ENCODE measurements at places on chromosomes 1 and 21.

DNA sequence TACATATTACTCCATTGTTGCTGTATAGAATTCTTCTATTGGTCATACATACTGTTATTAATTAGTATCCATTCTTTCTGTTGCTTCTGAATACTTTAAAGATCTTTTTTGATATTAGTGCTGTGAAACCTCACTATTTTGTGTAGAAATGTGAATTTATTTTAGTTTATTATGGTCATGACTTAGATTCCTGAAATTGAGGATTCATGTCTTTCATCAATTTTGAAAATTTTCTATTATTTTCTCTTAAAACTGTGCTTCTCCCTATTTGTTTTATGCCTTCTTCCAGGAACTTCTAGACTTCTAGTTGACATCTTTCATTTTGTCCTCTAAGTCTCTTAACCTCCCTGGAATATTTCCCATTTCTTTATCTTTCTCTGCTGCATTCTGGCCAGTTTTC lies 113.1 kb downstream of the NTPCR start:
- no peak for DNase-seq

GRCh38 chr1:167469280-167469965 lies 48.9 kb downstream of the CD247 start:
- no peak for DNase-seq

DNA sequence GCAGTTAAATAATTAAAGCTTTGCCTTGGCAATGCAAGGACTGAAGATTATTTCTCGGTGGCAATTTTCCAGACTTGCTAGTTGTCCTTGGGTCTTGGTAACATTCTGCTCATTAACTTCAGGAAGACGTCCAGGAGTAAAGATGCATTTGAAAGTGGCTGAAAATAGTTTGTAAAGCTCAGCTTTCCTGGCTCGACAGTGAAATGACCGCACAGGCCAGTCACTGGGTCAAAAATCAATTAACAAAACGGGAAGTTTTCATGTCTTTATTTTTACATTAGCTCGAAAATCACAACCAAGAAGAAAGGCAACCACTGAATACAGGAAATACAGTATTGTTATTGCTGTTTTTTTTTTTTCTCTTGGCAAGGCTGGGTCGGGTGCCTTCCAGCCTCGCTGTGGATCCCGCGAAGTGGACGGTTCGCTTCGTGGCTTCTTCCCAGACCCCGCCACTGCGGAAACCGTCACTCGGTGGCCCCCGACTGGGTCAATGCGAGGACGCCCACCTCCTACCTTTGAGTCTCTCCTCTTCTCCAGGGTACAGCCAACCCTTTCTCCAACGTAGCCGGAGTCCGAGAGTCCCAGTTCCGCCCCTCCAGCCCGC lies 479 bp upstream of the SNX7 start:
- DNase-seq, result no peak

DNA sequence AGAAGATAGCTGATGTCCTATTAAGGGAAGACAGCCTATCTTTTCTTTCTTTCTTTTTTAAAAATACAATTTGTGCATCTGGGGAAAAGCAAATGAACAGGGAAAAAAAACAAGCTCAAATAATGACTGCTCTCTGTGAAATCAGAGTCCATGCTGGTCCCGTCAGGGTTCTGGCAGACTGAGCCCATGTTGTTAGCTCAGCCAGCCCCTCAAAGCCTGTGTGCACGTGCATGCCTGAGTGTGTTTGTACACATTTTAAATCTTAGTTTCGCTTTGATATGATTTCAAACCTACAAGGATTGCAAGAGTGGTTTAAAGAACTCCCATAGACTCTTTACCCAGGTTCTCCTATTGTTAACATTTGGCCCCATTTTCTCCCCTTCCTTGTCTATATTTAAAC lies 231.8 kb upstream of the GREM2 start:
- no peak for DNase-seq

GRCh38 chr1:25765923-25766589 lies 33.9 kb upstream of the SELENON start:
- DNase-seq, result no peak

GRCh38 chr1:37656881-37657280 lies 22.2 kb upstream of the RSPO1 start:
- DNase-seq, result no peak

DNA sequence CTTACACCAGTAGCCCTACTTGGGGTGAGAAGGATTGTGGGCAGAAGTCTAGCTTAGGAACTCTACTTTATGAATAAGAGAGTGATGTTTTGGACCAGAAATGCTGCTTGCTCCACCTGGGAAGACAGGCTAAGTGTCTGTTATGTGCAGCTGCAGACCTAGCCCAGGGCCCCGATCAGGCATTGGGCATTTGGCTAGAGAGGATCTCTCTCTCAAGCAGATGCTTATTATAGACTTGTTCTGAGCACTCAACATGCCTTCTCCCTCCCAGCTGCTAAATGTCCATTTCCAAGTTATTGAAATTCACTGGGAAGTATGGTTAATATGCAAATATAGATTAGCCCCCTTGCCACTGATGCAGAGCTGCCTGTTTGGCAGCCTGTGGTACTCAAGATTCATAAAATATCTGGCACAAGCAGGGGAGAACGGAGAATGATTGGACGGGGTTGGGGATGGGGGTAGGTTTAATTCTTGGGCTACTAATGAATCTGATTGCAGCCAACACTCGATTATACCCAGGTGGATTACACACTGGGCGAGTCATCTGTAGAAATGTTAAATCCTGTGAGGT lies 115.9 kb downstream of the KCND3 start:
- no peak for DNase-seq

GRCh38 chr1:95017775-95018174 lies 55.0 kb downstream of the ALG14 start:
- DNase-seq, result no peak

- DNase-seq, result no peak
Observed at GRCh38 chr1:240134596-240134995, 42.9 kb downstream of the FMN2 start.

DNA sequence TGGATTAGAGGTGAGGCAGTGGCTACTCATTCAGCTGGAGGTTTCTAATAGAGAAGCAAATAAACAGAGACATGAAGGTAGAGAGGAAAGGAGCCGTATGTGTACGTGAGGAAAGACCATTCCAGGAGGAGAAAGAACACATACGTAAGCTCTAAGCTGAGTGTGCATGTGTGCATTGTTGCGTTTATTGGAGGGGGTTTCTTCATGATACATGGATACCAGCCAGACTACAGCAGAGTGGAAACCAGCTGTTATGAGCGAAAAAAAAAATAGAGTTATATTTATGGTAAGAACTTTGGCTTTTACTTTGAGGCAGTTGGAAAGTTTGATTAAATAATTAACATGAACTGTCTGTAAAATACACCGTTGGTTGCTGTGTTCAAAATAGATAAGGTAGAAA lies 173.4 kb upstream of the RGS18 start:
- no peak for DNase-seq

GRCh38 chr1:162740755-162741154 lies 49.7 kb upstream of the HSD17B7 start:
- DNase-seq, result no peak

DNA sequence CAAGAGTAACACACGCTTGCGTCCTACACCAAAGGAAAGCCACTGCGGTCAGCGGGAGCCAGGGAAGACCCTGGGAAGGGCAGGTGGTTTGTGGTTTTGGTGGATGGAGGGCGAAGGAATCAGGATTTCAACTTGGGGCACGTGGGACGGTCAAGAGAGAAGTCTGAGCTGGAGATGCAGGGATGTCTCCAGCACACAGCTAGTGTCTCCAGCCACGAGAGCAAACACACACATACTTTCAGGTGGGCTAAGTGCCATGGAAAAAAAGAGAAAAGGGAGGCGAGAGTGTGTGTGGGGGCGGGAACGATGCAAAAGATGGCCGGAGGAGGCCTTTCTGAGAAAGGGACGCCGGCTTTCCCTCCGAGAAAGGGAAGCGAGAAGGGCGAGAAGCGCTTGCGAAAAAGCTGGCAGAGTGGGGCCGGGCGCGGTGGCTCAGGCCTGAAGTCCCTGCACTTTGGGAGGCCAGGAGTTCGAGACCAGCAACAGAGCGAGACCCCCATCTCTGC lies 1.4 kb upstream of the SRRM1 start:
- DNase-seq, result peak; percentile 28

GRCh38 chr1:16967962-16968361 lies 12.5 kb downstream of the MFAP2 start:
- DNase-seq, result no peak

- DNase-seq, result peak; percentile 37
Observed at GRCh38 chr1:76868154-76868882, 1.0 kb downstream of the ST6GALNAC5 start.

DNA sequence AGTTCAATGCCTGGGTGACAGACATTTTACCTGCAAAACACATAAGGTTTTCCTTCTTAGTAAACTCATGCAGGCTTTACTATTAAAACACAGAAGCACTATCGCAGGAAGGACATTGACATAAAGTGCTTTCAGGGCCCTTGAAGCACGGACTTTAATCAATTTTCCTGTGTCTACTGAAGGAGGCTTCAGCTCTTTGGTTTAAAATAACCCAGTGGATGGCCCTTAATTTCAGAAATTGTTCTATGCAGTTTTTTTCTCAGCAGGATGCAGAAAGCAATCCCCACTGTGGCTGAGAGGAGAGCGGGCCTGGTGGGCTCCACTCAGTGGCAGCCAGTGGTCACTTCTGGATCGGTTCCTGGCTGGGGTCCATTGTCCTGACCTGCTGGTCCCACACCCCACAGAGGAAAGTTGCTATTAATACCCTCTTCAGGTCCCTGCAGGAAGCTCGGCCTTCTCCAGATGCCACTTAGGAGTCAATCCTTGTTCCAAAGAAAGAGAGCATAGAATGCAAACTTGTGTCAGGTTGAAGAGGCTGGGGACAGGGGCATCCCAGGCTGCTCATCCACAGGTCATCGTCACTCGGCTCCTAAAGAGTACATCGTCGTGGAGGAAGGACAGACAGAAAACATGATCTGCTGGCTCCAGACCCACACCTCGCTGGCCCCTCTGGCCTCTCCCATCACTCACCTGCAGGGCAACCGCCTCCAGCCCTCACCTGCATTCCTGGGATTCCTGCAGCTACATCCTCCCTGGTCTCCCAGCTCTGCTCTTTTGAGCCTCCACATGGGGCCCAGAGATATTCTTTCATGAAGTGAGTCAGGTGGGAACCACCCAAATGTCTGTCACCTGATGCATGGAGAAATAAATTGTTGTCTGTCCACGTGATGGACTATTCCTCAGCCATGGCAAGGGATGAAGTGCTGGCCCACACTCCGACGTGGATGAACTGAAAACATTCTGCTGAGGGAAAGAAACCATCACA lies 153.1 kb downstream of the PSMG1 start:
- DNase-seq, result no peak

DNA sequence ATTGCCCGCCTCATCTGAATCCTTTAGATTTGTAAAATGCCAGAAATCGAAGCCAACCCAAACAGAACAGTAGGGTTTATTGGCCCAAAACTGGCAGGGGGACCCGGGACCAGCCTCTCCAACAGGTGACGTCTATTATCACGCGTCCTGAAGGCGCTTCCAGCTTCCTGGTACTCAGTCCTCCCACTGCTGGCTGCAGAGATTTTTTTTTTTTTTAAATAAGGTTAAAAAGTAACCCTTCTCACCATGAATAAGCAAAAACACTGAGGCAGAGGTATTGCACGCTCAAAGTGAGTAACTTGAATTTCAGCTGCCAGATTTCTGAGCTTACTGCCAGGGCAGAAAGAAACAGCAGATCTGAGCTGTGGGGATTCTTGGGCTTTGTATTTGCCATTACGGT lies 54.4 kb upstream of the GCLM start:
- no peak for DNase-seq

DNA sequence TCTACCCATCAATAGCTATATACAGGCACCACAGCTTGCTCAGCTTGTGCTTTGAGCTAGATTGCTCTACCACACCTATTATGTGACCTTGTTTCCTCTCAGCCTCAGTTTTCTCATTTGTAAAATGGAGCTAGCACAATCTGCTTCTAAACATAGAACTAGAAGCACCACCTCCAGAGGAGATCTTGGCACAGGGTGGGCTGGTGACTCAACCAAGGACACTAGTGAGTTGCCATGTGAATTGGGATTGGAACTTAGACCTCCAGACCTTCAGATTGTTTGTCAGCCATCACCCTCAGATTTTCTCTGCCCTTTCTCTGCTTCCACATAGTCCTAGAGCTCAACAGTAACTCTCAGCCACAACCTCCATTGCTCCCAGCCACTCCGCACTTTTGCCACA lies 3.0 kb upstream of the MACO1 start:
- no peak for DNase-seq

GRCh38 chr21:43895196-43895595 lies 30.2 kb downstream of the AGPAT3 start:
- DNase-seq, result no peak

- DNase-seq, result no peak
Observed at GRCh38 chr1:225825078-225825477, 15.2 kb downstream of the EPHX1 start.

DNA sequence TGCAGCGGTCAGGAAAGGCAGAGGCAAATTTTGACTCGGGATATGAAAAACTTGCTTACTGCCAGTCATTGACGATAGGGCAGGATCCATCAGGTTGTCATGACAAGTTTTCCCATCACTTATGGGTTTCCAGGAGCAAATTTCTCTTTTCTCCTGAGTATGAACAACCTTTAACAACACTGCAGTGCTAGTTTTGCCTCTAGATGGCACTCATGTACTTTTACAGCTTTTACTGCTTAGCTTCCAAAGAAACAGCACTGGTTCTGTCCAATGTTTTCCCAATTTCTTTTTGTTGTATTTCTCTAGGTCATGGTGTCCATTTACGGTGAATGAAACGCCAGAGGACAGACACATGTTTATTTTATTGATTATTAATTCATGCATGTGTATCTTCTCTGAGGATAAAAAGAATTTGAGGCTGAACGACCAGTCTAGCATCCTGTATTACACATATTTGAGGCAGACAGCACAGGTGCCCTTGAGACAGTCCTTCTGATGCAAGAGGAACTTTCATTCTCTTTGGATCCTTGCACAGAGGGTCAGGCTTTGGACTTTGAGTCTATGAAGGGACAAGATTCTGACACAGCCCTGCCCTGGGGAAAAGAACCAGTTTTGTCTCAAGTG lies 112.3 kb upstream of the TRABD2B start:
- peak; percentile 55 for DNase-seq

DNA sequence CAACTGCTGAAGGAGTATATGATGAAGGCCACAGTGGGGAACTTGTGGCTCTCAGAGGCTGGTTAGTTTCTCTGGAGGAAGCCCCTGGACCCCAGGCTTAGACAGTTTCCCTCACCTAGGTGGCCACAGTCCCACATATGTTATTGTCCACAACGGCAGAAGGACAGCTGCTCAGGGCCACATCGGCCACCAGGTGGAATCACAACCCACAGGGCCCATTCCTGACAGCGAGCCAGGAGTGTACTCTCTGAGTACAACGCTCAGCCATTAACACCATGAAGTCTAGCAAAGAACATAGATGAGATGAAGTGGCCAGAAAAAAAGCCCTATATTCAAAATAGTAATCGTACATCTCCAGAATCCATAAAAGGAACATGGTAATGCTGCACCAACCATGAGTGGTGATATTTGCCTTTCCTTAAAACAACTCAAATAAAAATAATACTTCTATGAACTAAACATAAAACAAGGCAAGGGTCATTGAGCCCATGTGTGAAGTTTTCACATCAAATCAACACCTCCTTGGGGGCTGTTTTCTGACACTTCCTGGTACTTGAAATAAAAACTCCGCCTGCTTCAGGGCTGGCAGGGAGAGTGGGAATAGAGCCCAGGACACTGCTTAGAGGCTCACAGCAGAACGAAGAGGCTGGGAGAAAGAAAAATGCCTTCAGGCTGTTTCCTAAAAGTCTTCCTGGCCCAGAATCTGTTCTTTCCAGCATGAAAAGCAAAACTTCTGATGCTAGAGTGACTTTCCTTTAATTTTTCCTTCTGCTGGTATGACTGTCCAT lies 383.3 kb downstream of the HHAT start:
- DNase-seq, result no peak
